ENCODE measurements at places on chromosomes 6 and 20.

DNA sequence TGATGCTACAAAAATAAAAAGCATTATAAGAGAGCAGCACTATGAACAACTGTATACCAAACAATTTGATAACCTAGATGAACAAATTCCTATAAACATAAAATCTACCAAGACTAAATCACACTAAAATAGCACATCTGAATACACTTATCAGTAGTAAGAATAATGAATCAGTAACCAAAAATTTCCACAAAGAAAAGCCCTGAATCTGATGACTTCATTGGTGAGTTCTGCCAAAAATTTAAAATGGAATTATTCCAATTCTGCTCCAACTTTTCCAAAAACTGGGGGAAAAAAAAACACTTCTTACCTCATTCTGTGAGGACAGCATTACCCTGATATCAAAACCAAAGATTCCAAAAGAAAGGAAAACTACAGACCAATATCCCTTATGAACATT, 206.2 kb downstream of the WDR27 start:
- DNase-seq: no peak

DNA sequence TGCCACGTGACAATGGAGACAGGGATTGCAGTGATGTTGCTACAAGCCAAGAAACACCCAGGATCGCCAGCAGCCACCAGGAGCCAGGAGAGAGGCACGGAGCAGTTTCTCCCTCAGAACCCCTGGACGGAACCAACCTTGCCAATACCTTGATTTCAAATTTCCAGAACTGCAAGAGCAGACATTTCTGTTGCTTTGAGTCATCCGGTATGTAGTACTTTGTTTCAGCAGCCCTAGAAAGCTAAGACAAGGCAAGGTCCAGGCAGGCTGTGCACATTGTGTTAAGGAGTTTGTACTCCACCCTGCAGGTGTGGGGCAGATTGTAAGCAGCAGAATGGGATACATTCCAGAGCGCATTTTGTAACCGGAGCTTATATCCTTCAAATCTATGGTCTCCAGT, 48.3 kb downstream of the TRERF1 start:
- no peak for DNase-seq

DNA sequence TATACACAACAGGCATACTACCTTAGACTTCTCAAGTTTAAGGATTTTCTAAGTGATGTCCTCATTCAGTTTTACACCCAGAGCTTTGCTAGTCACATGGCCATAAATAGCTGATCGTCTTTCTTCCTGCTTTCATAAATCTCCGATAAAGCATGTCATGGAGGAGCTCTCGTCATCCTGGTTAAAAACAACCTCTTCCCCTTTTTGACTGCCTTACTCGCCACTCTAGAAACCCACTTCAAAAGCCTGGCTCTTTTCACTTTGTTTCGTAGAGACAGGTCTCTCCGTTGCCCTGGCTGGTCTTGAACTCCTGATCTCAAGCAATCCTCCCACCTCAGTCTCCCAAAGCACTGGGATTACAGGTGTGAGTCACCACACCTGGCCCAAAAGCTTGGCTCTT, 67.0 kb upstream of the SMIM29 start:
- DNase-seq: no peak

DNA sequence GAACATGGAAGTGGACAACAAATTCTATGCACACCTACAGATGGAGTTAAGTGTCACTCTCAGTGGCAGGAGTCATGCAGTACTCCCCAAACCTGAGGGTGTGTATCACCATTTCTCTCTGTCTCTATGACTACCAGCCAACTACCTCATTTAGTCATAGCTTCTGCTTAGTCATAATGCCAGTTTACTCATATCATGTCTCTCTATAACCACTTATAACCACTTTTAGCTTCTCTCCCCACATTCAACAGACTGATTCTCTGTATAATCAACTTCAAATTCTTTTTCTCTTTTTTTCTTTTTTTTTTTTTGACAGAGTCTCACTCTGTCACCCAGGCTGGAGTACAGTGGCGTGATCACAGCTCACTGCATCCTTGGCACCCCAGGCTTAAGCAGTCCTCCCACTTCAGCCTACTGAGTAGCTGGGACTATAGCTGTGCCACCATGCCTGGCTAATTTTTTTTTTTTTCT, 13.8 kb upstream of the GTF3C6 start:
- peak; percentile 77 for DNase-seq

DNA sequence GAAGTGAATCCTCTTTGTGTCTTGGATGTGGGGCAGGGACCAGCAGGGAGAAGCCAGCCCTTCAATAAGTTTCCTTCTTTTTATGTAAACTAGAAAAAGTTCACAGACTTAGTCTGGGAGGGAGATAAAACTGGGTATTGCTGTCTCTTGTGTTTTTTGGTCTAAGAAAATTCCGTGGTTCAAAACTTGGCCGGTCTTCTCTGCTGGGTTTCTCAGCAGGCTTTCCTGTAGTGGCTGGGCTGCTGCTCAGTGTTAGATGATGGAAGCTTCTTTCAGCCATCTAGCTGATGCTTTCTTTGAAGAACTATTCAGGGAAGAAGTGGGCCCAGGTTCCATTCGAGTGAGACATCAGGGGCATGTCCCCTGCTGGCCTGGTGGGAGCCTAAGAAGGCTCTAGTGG, 70.7 kb upstream of the SCP2D1 start:
- no peak for DNase-seq

GRCh38 chr6:111552241-111552744, 53.4 kb downstream of the TRAF3IP2 start:
- no peak for DNase-seq

DNA sequence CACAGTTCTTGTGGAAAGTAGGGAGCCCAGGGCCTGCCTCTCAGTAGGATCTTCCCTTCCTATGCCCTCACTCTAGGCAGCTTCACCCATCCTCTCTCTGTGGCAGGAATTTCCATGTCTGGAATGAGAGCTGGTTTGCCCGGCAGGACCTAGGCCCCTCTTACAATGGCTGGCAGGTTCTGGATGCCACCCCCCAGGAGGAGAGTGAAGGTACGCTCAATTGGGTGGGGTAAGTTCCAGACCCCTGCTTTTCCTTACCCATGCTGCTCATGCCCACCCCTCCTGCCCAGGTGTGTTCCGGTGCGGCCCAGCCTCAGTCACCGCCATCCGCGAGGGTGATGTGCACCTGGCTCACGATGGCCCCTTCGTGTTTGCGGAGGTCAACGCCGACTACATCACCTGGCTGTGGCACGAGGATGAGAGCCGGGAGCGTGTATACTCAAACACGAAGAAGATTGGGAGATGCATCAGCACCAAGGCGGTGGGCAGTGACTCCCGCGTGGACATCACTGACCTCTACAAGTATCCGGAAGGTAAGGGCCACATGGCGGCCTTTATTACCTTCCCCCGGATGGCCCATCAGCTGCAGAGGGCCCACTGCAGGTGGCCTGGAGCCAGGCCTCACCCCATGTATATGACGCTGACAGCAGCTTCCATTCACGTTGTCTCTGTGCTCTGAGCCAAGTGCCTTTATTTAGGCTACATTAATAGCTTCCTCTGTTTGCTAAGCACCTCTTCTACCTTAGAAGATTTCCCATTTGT, 22.8 kb downstream of the TGM6 start:
- DNase-seq: peak; percentile 34

DNA sequence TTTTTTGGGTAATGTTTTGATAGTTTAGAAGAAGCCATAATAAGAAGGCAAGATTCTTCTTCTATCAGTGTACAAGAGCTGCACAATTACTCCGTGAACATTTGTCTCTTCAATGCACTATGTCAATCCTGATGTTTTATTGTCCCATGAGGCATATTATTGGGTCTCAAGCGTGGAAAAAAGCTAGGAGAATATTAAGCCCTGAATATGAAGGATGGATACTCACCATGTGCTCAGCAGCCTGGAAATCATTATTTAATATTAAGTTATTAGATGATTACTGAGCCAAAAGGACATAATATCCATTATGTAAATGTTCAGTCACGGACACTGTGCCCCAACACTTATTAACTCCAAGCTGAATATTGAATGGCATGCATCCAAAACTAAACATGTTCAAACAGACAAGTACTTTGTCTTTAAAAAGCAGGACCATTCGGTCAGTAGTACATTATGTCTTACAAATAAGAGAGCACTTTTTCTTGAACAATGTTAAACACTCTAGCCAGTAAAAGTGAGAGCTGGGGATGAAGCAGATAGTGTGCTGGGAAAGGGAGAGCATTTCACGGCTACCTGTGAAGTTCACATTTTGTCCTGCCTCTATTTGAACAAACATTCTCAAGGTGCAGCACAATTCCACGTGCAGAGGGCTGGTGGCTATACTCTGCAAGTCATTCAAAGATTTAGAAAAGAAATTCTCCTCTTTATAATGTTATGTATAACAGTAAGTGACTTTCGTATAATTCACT, 70.6 kb upstream of the CNR1 start:
- no peak for DNase-seq

DNA sequence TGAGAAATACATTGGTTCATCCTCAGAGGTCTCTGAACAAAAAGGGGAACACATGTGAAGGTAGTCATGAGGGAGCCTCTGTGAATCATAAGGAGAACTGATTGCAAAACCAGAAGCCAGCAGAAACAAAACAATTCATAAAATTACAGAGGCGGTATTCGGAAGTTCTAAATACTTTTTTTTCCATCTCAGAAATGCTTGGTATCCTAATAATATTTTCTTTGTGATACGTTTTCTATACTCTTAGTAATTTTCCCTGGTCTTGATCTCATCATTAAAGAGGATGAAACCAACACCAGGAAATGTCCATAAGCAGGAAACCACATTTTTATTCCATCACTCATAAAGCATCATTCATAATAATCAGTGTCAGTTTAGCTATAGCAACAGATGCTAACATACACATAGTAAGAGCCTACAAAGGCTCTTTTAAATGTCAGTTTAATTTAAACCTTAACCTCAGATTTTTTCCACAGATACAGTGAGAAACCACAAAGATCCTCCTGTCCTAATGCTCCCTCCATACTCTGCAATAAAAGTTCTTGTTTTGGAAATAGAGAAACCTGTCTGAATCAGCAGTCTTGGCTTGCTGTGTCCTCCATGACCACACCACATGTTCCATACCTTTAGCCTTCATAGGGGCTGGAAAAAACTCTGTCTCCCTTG, 29.2 kb downstream of the SGK1 start:
- no peak for DNase-seq

DNA sequence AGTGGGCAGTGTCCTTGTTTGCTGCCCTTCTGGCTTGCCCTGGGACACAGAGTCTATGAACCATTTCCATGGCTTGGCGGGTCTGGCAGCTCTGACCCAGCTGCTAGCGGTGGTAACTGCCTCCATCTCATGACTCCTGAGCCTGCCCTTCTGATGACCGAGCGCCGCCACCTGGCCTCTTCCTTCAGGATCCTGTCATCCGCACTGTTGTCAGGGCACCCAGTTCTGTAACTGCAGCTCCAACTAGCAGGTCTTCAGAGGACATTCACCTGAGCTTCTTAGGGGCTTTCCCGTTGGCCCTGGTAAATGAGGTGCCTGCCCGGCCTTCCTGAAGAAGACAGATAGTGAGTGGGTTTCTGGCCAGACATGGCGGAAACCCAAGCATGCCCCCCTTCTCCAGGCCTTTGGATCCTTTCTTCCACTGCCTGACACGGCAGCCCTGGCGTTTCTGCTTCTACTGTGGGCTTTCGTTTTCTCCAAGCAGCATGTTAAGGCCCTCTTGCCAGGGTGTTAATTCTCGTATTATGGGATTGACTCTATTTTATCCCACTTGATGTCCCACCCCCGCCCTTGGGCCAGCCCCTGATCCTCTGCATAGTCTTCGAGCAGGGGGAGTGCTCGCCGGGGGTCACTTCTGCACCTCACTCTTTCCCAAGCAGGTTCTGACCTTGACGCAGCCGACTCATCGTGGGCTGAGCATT, 24.7 kb downstream of the PACSIN1 start:
- DNase-seq: peak; percentile 56

DNA sequence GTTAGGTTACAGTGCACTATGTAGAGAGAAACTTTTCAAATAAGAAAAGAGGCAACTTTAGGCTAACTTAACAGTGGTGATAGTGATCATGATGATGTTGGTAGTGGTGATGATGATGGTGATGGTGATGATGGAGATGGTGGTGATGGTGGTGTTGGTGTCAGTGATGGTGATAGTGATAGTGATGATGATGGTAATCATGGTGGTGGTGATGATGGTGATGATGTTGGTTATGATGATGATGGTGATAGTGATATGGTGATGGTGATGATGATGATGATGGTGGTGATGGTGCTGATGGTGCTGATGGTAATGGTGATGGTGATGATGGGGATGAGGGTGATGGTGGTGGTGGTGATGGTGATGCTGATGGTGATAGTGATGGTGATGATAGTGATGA, 107.4 kb downstream of the DLL1 start:
- no peak for DNase-seq

DNA sequence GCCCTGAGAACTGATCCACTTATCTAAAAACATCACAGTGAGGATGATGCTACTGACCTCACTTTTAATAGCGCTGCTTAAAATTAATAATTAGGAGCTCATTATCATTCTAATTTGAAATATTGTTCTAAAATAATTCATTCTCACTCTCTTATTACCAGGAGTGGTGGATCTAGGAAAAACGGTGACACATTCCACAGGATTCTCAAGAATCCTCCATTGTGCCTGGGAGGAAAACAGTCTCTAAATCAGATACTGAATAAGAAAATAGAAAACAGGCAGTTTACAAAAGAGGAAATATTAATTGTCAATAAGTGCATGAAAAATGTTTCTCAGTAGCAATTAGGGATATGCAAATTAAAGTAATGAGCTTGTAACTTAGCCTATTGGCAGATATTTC, 187.4 kb downstream of the TENT5A start:
- DNase-seq: no peak

GRCh38 chr20:17936761-17937732, 31.5 kb downstream of the SNX5 start:
- no peak for DNase-seq

DNA sequence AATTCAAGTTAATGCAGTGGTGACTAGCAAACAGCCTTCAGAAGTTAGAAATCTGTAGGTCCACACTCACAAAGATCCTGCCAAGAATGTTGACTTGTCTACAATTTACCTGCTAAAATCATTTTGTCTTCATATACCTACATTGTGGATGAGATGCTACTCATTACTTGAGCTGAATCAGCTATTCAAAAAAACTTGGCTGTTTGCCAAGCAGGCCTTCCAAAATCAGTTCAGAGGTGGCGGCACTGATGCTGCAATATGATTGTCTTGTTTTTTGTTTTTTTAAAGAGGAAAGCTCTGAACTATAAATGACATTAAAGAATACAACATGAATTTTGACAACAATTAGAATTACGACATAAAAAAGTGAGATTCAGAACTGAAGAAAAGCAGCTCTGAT, 354.7 kb upstream of the KHDRBS2 start:
- no peak for DNase-seq

DNA sequence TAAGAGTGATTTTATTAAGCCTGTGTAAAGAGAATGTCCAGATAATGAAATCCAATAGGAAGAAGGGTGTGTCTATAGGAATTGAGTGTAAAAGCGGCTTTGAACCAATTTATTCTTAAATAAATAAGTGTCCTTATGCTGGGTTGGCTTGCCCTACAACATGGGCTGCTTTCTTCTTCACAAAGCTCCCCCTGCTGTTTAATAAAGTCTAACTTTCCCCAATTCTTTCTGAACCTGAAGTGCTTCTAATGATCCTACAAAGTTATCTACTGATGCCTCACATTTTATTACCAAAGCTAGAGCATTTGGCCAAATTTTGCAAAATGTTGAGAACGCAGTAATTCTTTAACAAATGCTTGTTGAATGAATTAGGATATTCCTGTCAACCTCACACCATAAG, 36.3 kb upstream of the SIRT5 start:
- DNase-seq: no peak

GRCh38 chr6:106767271-106767670, 137.9 kb downstream of the QRSL1 start:
- DNase-seq: no peak

- no peak for DNase-seq
These were observed 18.5 kb downstream of the RAE1 start for GRCh38 chr20:57369596-57369995.

GRCh38 chr6:3140201-3140600, 17.1 kb downstream of the TUBB2A start:
- DNase-seq: no peak
